Spleen (tissue), 13 donors: ENCODE measurements at places on chromosomes 12 and 14. TPM values are rescaled to one million over a fixed set of nuclear protein-coding genes. Genes with fewer than 3 reads are reported as not detected.
A peak's percentile ranks its signal among the peaks of the same experiment; 100 is the strongest.

KIF26A gene
- 7.8 TPM for polyA plus RNA-seq

RIMBP2 gene
- polyA plus RNA-seq: 0.13 TPM

GRCh38 chr14:61296719-61297502 lies 15.8 kb upstream of the TMEM30B start:
- DNase-seq: no peak

GRCh38 chr14:76924371-76925096 lies 98.3 kb downstream of the LRRC74A start:
- no peak for DNase-seq

TEX22 gene
- polyA plus RNA-seq: 0.59 TPM

- DNase-seq: no peak
Measured at GRCh38 chr14:96934638-96935330, 137.6 kb downstream of the VRK1 start.

PKP2 gene
- 1.8 TPM for polyA plus RNA-seq

- DNase-seq: no peak
Measured at GRCh38 chr14:53441789-53442188, 288.7 kb upstream of the DDHD1 start.

DNA sequence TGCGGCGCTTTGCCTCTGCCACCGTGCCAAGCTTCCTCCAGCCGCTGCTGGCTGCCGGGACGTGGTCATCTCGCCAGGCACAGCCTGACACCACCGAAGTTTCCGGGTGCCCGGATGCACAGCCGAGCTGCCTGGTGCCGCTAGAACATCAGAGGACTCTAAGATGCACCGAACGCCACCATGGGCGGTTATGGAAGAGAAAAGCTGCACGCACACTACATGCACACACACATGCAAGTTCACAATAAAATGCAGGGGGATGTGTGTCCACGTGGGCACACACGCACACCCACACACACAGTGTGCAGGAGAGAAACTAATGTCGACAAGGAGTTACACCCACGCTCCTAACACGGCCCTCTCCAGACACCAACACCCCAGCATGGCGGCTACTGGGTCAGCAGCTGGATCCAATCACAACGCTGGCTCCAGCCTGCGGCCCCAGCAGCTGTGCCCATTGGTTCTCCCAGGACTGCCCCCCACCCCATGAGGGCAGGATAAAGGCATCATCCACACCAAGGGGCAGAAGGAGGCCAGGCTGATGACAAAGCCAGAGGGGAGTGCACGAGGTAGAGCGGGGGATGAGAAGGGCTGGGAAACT lies 82.7 kb downstream of the BCL11B start:
- peak; percentile 84 for DNase-seq

DNA sequence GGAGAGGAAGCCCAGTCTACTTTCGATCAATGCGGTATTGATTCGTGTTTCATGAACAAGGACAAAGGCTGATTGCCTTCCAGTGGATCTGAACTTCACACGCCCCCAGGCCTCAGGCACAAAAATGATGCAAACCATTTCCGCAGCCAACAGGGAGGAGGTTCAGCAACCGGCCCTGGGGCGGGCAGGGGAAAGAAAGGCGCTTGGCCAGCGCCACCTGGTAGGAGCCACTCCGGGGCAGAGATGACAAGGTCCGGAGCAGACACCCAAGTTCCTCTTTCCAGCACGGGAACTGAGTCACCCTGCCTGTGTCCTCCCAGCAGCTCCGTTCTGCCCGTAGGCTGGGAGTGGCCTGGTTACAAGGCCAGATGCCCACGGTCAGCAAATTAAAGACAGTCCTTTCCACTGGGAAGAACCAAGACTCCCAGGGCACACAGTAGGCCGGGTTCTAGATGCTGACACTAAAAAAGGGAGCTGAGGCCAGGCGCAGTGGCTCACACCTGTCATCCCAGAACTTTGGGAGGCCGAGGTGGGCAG lies 136.3 kb downstream of the SCARB1 start:
- DNase-seq: peak; percentile 92

DNA sequence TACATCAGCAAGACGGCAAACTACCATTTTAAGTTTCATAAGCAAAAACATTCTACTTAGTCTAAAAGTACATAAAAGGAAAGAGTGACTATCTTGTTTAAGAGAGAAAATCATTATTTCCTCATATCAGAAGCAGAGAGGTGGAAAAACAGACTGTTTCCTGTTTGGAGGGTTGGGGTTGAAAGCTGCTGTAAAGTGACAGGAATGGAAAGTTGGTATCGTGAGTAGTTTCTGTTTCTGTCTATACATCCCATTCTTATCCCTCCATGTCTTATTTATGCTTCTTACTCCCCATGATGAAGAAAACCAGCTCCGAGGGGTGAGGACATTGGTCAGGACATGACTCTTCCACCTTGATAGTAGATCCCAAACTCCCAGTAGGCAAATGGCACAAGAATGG lies 216.5 kb downstream of the EGLN3 start:
- no peak for DNase-seq

- no peak for DNase-seq
Measured at GRCh38 chr14:30385925-30386324, 173.0 kb upstream of the G2E3 start.

ARF3 gene
- polyA plus RNA-seq: 31.2 TPM

PIK3C2G gene
- polyA plus RNA-seq: not detected

DNA sequence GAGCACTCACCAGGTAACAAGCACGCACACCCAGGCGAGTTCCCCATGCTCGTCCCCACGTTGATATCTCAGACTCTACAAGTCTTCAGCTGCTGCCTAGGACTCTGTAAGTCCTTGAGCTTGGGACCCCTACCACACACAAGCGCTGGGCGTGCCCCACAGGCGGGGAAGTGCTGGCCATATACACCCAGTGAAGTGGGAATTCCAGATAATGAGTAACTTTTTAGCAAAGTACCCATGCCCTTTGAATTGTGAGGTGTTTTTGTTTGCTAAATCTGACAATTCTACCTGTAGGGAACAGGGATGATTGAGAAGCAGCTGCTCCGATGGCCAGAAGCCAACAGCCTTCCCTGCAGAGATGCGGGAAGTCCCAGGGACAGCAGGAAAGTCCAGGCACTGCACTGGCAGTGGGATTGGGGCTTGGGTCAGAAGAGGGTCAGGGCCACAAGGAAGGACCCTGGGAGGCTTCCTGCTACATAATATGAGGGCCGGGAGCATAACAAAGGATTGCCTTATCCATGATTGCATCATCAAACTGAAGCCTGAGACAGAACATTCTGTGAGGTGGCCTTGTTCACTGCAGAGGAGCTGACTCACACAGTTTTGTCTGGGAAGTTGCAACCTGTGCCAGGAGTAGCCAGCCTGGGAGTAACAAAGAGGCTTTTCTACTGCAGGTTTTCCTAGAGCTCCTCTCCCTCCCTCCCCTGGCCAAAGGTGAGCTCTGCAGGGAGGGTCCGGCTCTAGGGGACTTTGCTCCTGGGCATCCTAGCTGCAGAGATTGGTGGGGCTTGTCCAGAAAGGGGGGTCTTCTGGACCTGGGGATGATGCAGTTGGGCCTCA lies 13.2 kb upstream of the SERPINA3 start:
- no peak for DNase-seq

SDR9C7 gene
- not detected for polyA plus RNA-seq

ADAM21 gene
- not detected for polyA plus RNA-seq

GRCh38 chr12:123984903-123985302 lies 11.9 kb downstream of the ZNF664 start:
- no peak for DNase-seq

DNA sequence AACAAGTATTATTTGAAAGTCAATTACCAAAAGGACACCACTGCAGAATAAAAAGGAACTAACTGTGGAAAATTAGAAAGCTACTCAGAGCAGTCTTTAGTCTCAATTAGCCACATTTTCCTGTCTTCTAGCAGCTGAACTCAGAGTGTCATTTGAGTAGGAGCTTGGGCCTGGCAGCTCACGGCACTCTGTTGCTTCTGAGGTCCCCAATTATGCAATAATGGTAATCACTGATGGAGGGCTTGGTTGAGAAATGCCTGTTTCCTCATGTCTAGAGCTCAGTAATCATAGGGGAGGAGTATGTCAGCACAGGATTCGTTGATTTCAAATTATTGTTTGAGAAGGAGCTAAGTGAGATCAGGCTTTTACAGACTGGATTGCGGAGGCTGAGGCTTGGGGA lies 108.6 kb downstream of the VRK1 start:
- DNase-seq: no peak

DNA sequence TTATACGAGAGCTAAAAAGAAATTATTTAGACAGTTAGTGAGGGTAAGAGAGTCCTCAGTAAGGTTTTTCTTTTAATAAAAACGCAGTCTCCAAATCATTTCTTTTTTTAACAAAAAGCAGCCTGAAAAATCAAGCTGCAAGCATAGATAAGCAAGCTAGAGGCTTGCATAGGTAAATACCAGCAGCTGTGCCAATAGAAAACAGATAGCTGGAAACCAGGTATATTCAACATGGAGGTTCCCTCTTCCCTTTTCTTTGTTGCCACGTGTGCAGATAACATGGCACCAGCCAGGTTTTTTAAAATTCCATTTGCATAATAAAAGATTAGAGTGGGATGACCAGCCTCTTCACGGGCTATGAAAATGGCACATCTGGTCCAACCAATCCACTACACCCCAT lies 6.1 kb upstream of the PRKAB1 start:
- DNase-seq: no peak

CELA1 gene
- 0.21 TPM for polyA plus RNA-seq
